Stimulated activated CD4-positive, alpha-beta T cell treated with anti-CD3 and anti-CD28 coated beads, Interleukin-2, amount 100 ng/mL, for 48 hours (primary cell): ENCODE measurements at places on chromosomes 13 and 19.

- no peak for DNase-seq
Measured at GRCh38 chr13:36175621-36176020, 38.7 kb downstream of the SOHLH2 start.

- no peak for DNase-seq
Measured at GRCh38 chr13:108352599-108352998, 83.1 kb downstream of the TNFSF13B start.

DNA sequence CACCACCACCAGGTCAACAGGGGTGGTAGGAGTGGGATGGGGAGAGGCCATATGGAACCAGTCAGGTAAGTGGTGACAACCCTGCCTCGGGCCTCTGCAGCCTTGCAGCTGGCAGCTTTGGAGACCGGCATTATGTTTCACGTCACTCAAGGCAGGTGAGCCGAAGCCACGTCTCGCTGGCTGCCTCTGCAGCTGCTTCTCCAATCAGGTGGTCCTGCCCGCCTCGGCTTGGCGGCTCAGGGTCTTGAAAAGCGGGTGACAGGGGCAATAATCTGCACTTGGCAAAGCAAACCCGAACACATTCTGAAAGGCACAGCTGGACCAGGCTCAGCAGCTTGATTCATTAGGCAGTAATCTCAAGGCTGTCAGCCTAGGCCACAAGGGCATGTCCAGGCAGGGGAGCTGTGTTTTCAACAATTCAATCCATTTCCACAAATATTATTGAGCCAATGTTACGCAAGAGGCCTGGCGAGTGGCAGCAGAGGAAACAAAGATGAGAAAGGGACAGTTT is 77.4 kb upstream of the PCDH8 start:
- DNase-seq: no peak

DNA sequence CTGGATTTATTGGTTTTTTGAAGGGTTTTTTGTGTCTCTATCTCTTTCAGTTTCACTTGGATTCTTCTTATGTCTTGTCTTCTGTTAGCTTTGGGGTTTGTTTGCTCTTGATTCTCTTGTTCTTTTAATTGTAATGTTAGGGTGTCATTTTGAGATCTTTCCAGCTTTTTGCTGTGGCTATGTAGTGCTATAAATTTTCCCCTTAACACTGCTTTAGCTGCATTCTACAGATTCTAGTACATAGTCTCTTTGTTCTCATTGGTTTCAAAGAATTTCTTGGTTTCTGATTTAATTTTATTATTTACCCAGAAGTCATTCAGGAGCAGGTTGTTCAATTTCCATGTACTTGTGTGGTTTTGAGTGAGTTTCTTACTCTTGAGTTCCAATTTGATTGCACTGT is 24.6 kb downstream of the ZNF430 start:
- no peak for DNase-seq

GRCh38 chr13:47719164-47719563 is 281.9 kb downstream of the SUCLA2 start:
- no peak for DNase-seq

GRCh38 chr19:53147645-53148044 is 11.2 kb downstream of the ZNF347 start:
- DNase-seq: no peak

DNA sequence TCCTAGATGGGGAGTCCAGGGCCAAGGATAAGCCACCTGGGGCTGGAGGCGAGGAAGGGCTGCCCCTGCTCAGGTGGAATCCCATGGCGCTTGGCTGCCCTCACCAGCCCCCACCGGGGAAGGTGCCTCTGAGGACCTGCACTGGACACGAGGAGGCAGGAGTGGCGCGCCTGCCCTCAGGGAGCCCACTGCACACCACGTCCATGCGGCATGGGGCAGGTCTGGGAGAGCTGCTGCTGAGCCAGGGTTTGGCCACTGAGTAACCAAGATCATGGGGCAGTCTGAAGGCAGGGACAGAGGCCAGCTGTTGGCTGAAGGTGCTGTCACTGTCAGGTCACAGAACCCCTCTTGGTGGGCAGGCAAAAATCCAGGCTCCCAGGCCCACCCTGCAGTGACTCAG is 25.9 kb downstream of the ELAVL1 start:
- DNase-seq: no peak

DNA sequence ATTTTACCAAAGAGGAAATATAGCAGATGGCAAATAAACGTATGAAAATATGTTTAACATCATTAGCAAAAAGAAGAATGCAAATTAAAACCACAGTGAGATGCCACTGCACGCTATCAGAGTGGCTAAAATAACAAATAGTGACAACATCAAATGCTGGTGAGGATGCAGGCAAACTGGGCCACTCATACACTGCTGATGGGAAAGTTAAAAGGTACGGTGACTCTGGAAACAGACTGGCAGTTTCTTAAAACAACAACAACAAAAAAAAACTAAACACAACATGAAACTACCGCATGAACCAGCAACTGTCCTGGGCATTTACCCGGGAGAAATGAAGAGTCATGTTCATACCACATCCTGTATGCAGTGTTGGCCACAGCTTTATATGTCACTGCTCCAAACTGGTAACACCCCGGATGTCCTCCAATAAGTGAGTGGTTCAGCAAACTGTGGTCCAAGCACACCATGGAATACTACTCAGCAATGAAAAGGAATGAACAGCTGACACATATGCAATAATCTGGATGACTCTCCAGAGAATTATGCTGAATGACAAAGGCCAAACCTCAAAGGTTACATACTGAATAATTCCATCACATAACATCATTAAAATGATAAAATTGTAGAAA is 22.3 kb downstream of the EPS15L1 start:
- DNase-seq: no peak

DNA sequence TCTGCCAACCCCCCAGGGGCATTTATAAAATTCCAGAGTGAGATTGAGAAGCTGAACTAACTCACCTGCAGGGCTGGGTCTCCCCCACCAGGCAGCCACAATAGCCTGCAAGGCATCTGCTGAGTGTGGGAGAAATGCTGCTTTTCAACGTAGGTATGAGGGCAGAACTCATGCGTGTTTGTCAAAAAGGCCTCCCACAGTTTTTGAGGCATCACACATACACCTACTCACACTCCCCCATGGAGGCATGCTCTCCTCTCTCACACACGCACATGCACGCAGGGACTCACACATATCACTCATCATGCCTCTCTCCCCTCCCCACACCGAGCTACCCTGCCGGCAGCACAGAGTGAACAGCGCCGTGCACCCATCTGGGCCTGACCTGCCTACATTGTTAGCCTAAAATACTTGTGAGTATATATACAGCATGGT is 390.5 kb downstream of the FGF9 start:
- peak; percentile 38 for DNase-seq

DNA sequence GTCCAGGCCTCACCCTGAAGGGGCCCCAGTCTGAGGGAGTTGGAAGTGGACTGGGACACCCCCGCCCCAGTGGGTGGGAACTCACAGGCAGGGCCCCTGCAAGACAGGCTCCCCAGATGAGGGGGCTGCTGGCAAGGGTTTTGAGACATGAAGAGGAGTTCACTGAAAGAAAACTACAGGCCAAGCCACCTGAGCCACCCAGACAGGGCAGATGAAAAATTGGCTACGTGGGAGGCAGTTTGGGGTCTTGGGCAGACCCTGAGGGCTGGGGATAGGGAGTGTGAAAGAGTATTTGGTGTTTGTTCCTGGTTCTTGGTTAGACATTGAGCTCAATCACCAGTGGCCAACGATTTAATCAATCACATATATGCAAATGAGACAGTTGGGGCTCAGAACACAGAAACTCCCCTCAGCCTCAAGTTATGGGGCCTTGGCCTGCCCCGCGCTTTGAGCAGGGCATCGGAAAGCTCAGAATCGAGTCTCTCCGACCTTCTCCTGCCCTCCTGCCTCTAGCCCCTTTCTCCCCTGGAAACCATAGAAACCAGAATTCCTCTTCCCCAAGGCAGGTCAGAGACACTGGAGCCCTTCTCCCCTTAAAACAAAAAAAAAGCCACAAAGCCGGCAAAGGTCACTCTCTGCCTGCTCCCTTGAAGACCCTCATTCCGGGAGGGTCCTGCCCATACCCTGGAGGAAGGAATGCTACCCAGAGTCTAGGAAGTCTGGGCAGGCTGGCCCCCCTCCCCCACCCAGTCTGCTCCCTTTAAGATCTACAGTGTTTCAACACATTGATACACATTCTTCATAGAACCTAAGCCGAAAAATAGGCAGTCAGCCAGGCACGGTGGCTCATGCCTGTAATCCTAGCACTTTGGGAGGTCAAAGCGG is 1.3 kb upstream of the ISYNA1 start:
- DNase-seq: no peak

DNA sequence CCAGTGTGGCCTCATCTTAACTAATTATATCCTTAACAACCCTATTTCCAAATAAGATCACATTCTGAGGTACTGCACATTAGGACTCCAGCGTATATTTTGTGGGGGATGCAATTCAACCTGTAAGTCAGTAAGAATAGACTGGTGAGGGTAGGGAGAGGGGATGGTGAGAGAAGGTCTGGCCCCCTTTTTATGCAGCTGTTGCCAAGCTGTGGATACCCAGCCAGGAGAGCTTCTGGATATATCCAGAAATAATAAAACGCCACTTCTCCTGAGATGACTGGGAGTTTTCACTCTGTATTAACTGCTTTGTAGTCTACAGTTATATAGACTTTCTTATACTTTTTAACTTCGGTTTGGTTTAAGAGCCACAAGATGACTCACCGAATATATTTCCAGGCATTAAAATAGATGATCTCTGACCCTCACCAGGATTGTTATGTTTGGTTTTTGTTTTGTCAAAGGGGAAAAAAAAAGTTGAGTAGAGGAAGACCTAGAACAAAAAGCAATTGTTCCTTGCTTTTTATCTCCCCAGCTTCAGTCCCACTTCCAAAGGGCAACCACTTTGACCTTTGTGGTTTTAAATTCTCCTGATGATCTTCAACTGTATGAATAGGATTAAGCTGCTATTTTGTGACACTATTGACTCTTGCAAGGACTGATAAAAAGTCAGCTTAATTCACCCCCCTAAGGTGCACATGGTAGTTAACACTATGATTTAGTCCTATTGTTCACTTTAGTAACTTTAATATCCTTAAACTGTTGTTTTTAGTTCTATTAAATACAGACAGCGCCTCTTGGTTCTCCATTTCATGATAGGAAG is 3.1 kb upstream of the NEK3 start:
- DNase-seq: no peak

GRCh38 chr19:56841193-56841543 is 642 bp upstream of the PEG3 start:
- no peak for DNase-seq

GRCh38 chr19:10270616-10271394 is at the start of gene ICAM1:
Gene ICAM1 (plus strand): TSS chr19:10271120. CDS start chr19:10271160, 40 bp downstream.
- DNase-seq: peak; percentile 67

DNA sequence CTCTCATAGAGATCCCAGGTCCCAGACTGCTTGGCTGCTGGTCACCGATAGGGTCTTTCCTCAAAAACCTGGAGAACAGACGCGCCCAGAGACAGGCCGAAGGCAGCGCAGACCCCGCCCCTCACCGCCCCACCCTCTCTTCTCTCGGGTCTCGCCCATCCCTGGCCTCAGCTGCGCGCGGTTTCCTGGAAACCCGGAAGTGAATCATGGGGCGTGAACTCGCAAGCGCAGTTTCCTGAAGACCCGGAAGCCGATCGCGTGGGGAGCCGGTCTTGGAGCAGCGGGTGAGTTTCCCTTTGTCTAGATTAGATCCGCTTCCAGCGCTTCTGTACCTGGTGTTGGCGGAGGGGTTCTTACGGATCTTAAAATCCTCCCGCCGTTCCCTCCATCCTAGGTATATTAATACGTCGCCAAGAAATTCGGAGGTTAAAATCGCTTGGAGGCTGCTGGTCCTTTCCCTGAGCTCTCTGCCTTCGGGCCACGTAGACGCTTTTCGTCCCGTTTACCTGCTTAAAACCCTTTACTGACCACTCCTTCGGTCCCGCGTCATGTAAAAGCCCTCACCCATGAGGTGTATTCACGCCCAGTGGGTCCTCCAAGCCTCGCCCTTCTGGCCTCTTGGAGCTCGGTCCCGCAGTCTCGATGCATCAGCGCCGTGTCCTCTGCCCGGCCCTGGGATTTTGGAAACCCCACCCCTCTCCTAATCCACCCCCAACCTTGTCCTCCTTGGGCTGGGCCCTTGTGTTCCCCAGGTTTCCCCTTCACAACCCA is at the start of gene ZNF578:
TSS of gene ZNF578 (plus strand) at position 230 of the 771 bp plus-strand sequence. CDS start 48,293 bp downstream, outside the sequence.
- DNase-seq: peak; percentile 49

DNA sequence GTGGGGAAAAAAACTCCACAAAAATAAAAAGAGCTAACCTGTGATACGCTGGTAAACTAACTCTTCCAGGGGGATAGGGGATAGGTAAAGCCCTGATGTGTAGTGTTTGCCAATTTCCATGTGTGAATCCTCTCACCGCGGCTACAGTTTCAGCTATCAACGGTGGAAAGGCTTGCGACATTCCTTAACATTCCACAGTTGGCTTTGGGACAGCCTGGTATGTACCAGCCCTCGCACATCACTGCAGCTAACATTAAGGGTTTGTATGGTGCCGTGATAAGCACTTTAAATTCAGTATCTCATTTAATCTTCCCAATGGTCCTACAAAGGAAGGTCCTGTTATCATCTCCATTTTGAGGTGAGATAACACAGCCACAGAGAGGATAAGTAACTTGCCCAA is 112.4 kb downstream of the KATNAL1 start:
- DNase-seq: no peak

- no peak for DNase-seq
Measured at GRCh38 chr19:47143322-47144073, 12.9 kb downstream of the SAE1 start.

DNA sequence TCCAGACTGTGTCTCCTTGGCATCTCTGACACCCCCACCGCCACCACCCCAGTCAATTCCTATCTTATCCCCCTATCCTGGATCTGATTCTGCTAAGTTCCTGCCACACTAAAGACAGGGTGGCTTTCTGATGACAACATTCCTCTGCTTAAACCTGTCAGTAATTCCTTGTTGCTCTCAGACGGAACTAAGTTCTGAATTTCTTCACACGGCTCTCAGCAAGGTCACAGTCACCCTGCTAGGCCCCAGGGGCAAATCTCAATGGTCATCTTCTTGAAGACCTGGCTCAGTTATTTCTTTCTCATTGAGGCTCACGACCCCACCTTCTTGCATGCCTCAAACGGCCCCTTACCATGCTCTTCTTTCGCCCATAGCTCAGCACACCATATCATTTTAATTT is 7.6 kb downstream of the ALOX5AP start:
- DNase-seq: no peak

DNA sequence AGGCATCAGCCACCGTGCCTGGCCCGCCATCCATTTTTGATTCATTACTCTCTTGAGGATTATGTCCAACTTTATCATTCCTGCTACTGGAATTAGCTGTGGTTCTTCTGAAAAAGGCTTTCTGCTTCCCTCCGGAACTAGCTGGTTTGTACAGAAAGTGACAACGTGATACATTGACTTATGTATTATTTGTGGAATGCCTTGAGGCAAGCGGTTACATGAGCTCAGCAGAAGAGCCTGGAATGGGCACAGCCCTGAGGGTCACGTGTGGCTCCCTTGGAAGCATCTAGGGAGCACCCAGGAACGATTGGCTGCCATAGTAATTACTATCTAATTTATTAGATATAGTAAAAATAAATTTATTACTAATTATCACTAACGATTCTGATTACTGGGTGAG is 14.4 kb upstream of the RETN start:
- no peak for DNase-seq

DNA sequence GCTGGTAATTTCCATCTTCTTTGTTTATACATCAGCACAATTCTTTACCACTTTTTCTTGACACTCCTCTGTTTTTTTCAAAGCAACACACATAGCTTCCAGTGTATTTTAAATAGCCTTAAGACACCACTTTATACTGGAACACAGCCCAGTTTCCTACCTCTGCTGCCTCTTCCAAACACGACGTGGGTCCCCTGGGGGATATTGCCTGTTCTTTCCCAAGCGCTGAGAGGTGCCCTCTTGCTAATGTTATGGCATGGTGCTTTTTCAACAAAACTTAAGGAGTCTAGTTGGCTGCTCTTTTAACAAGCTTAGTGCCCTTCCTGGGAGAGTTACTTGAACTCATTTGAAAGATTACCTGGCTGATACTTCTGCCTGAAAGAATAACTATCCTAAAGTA is 112.7 kb downstream of the OLFM4 start:
- no peak for DNase-seq
